ENCODE measurements at places on chromosomes 3 and 15.

- DNase-seq = no peak
These were observed 566.8 kb downstream of the NTRK3 start for GRCh38 chr15:87689716-87690115.

DNA sequence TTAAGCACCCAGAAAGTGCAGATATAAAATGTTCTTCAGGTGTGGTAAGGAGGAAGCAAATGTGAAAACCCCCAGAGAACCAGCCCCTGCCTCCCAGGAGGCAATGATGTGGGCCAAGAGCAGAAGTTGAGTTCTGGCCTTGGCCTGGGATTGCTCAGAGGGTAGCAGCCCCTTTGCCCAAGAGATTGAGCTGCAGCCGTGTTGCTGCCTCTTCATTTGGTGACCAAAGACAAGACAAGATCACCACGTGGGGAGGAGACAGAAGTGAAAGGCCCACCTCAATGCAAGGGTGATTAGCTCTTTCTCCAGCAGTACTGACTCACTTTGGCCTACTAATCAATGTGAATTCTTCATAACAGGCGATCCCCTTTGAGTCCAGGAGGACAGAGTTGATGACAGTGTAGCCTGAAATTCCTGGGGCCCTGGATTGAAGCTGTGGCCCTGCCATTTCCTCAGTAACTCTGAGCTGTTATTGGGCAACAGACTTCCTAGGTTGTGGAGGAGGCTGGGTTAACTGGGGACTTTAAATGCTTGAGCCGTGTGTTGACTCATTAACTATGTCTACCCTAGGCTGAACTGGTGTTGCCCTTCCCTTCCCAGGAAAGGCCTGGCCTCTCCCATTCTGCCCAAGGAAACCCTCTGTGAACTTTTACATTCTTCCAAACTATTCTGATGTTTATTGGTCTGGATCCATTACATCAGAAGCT is 86.5 kb downstream of the ST6GAL1 start:
- DNase-seq = no peak

DNA sequence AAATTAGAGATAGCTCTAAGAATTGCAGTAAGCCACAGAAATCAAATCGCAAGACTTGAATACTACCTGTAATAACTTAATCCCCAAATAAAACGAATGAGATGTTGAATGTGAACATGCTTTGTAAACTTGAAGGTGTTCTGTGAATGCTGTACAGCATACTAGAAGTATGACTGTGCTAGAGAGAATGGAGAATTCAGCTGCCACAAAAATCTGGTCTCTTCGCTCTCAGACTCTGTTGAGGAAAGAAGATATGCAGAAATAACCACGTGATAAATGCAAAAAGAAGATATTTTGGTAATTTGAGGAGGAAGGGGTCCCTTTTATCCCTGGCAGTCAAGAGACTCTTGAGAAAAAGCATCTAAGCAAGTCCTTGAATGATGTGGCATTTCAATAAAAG is 37.3 kb downstream of the ZBTB38 start:
- no peak for DNase-seq

DNA sequence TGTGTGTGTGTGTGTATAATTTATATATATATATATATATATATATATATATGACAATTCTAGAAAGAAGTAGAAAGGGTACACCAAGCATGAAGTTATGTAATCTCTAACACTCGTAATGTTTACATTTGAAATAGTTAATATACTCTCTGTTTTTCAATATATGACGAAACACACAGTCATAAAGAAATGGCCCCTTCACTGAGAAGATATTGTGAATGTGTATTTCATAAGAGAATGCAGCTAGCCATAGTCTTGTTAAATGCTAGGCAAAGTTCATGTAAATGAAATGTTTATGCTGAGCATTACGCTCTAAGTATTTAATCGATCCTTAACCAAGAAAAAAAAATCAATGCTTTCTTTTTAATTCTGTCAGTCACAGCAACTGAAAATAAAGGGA is 154.7 kb upstream of the TSPAN3 start:
- DNase-seq = no peak

- DNase-seq = no peak
These were observed 41.0 kb upstream of the GP5 start for GRCh38 chr3:194439881-194440550.

GRCh38 chr3:128549283-128550112 is 56.5 kb upstream of the GATA2 start:
- no peak for DNase-seq

DNA sequence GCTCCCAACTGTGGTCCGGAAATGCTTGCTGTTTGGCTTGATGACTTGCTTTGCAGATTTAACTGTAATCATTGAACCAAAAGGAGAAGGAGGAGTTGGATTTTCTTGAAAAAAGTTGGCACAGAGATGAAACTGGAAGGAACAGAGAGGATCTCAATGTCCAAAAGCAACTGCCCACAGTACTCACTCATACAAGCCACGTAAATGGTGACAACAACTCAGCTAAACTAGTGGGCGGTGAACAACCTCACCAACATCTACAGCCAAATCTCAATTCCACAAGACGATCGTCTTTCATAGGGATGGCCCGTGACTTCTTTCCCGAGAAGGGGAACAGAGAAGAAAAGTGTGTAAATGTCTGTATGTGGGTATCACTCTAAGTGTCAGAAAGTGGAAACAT is 48.1 kb downstream of the MYO5C start:
- no peak for DNase-seq

DNA sequence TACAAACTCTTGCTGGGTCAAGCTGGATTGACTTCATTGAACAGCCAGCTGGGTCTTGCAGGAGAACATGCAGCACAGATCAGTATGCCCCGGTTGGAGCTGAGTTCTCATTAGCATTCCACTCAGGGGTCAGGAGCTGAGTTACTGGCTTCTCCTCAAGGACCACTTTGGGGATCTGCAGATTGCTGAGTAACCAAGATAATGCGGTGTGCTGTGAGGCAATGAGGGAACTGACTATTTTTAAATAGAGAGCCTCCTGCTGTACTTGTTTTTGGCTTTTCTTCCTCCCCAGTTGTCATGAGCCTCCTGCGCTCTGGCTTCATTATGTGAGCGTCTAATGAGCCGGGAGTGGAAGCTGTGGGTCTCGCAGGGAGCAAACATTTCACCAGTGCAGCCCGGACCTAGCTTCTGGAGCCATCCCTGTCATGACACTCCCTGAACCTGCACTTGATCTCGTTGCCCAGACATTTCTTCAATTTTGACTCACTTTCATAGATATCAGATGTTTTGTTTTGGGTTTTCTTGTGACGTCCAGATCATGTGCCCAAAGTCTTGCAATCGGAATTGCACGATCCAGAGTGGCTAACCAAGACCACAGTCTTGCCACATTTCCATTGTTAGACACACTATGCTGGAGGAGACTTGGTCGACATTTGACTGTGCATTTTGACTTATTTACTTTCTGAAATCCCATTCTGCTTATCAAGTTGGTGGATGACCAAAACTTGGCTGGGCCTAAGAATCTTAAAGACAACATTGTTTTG is 327.2 kb downstream of the LRTM1 start:
- no peak for DNase-seq

- no peak for DNase-seq
These were observed 92.9 kb downstream of the GPR156 start for GRCh38 chr3:120192159-120192558.

GRCh38 chr3:99781761-99782160 is 35.9 kb upstream of the CMSS1 start:
- no peak for DNase-seq

DNA sequence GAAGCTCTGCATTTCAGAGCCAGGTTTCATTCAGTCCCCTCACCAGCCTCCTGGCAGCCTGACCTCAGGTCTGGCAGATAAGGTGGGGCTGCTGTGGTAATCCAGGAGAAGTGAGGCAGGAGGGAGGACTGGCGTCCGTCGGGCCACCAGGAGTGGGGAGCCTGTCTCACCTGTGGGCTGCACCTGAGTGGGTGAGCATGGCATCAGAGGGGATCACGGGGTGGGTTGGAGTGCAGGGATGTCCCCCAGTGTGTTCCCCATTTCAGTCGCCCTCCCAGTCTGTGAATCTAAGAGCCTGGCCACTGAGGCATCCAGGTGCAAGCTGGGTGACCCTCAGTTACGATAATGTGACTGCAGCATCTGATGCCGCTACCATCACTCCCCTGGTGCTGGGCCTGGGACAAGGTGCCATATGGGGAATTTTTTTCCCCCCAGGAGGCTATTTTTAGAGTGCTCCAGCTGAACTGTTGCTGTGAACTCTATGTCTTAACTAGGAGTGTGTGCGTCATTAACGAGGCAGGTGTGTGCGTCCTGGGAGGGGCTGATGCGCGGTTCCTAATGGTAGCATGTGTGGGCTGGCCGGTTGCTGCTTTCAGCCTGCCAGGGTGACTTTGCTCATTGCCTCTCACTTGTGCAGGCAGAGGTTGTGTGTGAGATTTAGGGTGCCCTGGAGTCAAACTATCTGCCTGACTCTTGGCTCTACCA is 165.2 kb downstream of the SLCO3A1 start:
- DNase-seq = no peak

DNA sequence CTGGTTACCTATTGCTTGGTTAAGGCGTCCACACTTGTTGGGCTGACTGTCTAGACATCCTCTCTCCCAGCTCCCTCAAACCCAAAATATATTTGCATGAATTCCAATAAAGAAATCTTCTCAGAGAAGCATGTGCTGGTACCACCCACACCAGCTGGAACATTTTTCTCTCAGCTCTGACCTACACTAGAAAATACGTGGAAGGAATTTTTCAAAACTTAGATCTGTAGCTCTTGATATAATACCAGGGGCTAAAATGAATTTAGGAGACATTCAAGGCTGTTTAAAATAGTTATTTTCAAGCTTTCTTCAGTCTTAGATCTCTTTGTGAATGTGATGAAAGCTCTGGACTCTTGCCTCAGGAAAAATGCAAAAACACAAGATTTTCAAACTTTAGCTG is 590.4 kb downstream of the PDCD6IP start:
- no peak for DNase-seq

- DNase-seq = no peak
These were observed 3.0 kb downstream of the PPM1L start for GRCh38 chr3:160758929-160759577.

GRCh38 chr3:24628523-24629258 is 134.0 kb upstream of the THRB start:
- no peak for DNase-seq

All from neuronal stem cell (in vitro differentiated cells).